KBM-7 (cell line): ENCODE measurements at places on chromosomes 16 and 17.

DNA sequence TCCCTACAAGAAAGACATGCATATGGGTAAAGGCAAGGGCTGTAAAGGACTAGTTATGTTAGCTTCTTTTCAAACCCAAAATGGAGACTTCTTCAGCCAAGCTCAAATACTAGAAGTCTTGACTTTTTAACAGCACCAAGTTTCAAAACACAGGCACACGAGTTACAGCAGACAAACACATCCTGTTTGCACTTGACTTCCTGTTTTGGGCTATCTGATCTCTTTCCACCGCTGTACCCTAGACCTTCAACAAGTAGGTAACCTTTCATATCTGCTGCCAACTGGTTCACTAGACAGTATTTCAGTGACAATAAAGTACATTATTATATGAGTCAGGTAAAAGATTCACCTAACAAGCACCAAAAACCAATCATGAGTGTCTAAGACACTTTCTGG lies 12.3 kb downstream of the RFFL start:
- DNase-seq, result peak; percentile 76

GRCh38 chr17:34991606-34992005 lies 11.3 kb downstream of the LIG3 start:
- DNase-seq, result no peak

- no peak for DNase-seq
These were observed 1.2 kb upstream of the IGSF6 start for GRCh38 chr16:21653571-21653970.

- DNase-seq, result peak; percentile 72
These were observed 10.6 kb upstream of the NUDT16L1 start for GRCh38 chr16:4682616-4683254.

GRCh38 chr17:82574041-82574440 lies 54.5 kb downstream of the FOXK2 start:
- no peak for DNase-seq

DNA sequence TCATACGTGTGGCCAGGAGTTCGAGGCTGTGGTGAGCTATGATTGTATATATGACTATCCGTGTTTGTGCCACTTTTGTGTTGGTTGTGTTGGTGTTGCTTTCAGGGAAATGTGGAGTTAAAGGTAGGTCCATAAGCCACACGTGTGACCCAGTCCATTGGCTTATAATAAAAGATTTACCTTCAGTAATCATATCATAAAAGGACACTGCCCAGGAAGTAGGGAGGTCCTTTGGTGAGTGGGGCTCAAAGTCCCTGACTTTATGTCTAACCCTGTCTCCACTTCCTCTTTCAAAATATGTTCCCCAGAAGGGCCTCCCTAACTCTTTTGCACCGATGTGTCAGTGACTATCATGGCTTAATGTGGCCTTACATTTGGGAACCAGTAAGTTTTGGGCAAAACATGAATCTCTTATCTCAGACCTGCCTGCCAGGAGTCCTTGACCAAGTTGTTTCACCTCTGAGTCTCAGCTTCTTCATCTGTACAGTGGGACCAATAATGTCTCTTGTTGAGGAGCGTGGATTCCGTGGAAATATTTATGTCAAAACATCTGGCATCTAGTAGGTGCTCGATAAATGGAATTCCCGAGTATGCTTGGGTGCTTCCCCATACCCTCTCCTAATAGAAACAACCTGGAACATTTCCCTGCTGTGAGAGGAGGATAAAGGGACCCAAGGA lies 4.8 kb downstream of the TNP2 start:
- DNase-seq, result no peak
